ENCODE measurements at places on chromosomes 2 and 18.

GRCh38 chr2:68562934-68563333, 80.4 kb upstream of the PROKR1 start:
- DNase-seq, result no peak

- DNase-seq, result peak; percentile 87
Measured at GRCh38 chr18:44729631-44730101, 49.0 kb downstream of the SETBP1 start.

DNA sequence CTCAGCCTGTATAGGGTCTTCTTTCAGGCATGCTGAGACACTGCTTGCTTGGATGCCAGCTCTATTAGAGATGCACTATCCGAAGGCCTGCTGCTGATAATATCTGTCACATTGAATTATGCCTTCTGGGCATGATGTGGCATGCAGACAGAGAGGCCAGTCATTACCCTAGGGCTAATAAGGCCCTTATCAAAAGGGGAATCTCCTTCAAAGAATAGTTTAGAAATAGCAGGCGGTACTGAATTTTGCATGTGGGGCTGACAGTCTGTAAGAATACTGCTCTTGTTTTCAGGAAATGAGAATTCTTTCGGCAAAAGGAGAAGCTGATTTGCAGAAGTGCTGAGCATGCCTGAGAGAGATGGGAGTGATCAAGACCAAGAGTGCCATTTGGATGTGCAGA, 13.1 kb upstream of the LHCGR start:
- DNase-seq, result no peak

DNA sequence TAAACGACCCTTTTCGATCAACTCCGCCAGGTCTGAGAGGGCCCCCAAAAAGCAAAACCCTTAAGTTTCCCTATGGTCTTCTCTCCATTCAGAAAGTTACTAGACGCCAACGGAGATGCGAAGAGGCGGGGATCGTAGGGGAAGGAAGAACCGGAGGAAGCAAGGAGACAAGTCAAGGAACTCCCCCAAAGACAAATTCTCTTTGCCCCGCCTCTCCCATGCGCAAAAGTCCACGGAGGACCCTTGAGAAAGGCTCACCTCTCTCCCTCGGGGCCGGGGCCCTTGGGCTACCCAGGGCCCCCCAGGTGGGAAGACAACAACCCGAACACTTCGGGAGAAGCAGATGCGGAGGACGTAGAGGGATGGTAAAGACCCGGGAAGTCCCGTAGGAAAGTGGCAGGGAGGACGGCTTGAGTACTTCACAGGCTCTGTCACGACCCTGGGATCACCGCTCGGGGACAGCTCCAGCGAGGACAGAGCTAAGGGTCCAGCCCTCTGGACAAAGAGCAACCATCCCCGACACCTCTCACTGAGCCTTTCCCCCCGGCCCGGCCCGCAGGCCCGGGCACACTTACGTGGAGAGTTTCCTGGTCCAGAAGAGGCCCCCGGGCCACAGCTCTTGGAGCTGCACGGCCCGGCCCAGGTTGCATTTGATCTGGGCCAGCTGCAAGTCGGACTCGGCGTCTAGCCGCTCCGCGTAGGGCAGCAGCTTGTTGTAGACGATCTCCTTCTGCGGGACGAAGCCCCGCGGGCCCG, 647 bp downstream of the PSME4 start:
- peak; percentile 23 for DNase-seq

GRCh38 chr2:45145073-45145899, 136.0 kb upstream of the SIX2 start:
- no peak for DNase-seq

- DNase-seq, result no peak
Measured at GRCh38 chr2:232894251-232894650, 24.2 kb downstream of the SNORC start.

DNA sequence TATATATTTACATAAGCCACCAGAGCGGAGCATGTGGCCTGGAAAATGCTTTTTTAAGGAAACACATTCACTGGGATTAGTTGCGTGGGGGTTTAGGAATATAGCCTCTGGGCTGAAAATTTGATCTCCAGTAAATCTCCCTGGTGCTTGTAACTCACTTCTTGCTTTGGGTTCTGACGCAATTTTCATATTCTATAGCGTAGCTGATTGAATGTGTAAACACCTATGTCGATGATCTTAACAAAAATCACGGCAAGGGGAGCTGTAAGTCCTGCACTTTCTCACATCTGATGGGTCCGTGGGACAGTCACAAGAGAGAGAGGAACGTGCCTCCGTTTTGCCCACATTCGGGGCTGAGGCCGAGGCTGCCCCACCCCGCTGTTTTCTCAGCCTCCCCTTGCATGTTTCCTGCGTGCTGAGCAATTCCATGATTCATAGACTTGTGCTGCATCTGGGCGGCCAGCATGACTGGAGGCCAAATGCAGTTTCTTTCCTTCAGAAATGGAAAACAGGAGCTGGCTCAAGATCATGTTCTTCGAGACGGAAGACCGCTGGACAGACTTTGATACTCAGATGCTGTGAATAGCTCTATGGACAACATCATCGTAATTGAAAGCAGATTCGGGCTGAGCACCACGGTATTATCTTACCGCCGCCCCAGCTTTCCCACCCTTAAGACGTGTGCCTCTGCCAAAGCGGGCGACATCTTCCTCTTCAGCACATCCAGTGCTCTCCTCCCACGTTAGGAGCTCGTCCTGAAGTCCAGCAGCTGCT, 109.2 kb downstream of the TMEM18 start:
- peak; percentile 86 for DNase-seq

DNA sequence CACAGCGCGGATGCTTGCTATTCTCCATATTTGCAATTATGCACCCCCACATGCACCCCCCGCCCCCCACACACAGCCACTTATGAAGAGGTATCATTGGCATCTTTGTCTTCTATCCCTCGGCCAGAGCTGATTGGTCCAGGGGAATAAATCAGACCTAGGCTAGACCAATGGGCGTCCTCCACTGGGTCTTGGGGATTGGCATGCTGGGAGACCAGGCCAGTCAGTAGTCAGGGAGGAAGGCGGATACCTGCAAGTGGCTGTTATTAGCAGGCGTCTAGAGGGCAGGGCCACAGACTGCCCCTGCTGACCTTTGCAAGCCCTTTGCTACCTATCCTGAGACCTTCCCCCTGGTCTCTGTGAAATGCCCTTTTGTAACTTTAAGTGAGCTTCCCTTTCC, 30.0 kb downstream of the ATOH8 start:
- no peak for DNase-seq

Measured in fibroblast of skin of scalp (primary cell).